ENCODE measurements at places on chromosomes 2 and 18. TPM values are rescaled to one million over a fixed set of nuclear protein-coding genes. Genes with fewer than 3 reads are reported as not detected.

DUSP11 gene
- total RNA-seq: 5.8 TPM

TCF23 gene
- not detected for total RNA-seq

IL36G gene
- total RNA-seq: not detected

DNA sequence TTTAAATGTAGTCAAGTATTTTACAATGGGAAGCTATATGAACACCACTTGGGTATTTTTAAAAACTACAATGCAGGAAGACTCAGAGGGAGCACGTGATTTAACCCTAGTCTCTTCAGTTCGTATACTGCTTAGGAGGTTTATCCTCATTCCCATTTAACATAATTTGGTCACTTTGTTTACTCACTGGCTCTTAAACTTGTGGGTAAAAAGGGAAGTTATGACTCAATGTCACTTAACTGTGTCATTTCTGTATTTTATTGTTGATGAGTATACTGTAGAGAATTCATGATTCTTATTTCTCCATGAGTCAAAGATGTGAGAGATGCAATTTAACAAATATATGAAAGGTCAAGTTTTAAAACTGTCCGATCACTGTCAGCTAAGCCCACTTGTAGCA is 48.2 kb downstream of the SLC66A3 start:
- no peaks in the 10 kb centered on the region for H3K4me1 ChIP-seq
- H3K27ac ChIP-seq: no peak overlapping the region
- DNase-seq: no peak
- peaks cover 20% of the 10 kb centered on the region for H3K36me3 ChIP-seq
- no peak overlapping the region for H3K4me3 ChIP-seq

GRCh38 chr2:113876503-113877387 is 13.1 kb upstream of the ACTR3 start:
- H3K4me1 ChIP-seq: no peaks in the 10 kb centered on the region
- H3K36me3 ChIP-seq: no peaks in the 10 kb centered on the region
- H3K27ac ChIP-seq: peak overlapping the region; percentile 39
- no peak overlapping the region for H3K4me3 ChIP-seq

DNA sequence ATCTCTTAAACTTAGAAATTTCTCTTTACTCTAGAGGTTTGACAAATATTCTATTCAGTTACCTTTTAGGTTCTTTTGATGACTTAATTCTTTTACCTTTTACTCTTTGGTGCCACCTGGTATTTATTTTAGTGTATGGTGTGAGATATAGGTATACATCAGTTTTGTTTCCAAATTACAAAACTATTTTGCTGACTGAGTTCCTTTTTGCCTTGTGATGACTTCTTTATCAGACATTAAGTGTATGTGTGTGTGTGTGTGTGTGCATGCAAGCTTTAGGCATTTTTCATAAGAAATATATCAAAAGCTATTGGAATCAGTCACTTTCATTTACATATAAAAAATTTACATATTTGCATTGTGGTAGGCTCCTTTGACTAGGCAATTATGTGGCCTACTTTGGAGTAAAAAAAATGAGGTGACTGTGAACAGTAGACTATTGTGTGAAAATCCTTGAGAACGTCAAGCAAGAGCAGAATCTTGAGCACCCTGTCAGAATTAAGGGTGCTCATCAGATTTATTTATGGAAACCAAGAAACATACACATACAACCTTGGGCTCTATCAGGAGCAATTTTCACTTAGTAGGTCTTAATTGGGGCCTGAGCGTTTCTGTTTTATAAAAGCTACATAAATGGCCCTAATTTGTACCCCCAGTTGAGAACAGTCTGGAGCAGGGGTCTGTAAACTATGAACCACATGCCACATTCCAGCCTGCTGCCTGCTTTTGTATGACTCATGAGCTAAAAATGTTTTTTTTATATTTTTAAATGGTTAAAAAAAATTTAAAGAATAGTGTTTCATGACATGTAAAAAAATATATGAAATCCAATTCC is 415.9 kb downstream of the SLC4A3 start:
- no peak for DNase-seq
- H3K27me3 ChIP-seq: no peaks in the 10 kb centered on the region
- no peak overlapping the region for H3K4me3 ChIP-seq

DNA sequence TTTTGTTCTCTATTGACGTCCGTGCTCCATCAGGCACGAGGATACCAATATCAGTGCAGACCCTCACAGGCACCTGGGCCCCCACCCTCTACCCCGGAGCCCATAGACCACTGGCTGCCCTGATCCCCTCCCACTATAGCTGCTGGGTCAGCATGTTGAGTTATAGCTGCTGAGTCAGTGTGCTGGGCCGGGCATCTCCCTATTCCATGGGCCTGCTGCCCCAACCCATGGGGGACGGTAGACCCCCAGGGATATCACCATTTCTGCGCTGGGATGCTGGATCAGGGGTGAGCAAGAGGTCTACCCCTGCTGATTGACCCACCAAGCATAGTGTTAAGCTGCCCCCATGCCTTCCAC is 100.1 kb upstream of the ST3GAL5 start:
- H3K36me3 ChIP-seq: no peaks in the 10 kb centered on the region
- H3K27ac ChIP-seq: no peak overlapping the region
- peaks cover 3% of the 10 kb centered on the region for H3K4me1 ChIP-seq
- no peak overlapping the region for H3K4me3 ChIP-seq
- no peak for DNase-seq
- no peaks in the 10 kb centered on the region for H3K27me3 ChIP-seq

DNA sequence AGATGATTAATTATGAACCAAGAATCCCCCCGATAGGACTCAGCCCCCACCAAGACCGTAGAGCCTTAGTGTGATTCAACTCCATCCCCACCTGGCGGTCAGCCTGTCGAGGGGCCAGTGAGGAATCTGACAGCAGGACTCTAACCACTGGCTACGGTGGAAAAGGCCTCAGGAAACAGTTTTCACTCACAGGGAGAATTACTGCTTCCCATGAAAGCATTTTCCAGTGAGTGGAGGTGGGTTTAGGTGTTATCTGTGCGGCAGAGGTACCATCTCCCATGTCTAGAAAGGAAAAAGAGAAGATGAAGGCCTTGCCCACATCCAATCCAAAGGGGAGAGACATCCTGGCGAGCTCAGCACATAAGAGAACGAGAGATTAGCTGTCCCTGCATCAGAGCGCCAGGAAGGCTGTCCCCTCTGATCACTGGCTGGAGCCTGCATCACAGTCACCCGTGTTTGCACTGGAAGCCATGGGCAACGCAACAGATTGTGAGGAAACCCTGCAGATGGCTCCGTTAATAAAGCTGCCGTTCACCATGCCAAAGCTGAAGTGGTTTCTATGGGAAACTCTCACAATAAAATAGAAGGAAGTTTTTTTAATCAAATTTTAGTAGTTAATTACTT is 22.3 kb downstream of the COX7A2L start:
- no peak for DNase-seq
- peaks cover 4% of the 10 kb centered on the region for H3K4me1 ChIP-seq
- peaks cover 4% of the 10 kb centered on the region for H3K36me3 ChIP-seq

DNA sequence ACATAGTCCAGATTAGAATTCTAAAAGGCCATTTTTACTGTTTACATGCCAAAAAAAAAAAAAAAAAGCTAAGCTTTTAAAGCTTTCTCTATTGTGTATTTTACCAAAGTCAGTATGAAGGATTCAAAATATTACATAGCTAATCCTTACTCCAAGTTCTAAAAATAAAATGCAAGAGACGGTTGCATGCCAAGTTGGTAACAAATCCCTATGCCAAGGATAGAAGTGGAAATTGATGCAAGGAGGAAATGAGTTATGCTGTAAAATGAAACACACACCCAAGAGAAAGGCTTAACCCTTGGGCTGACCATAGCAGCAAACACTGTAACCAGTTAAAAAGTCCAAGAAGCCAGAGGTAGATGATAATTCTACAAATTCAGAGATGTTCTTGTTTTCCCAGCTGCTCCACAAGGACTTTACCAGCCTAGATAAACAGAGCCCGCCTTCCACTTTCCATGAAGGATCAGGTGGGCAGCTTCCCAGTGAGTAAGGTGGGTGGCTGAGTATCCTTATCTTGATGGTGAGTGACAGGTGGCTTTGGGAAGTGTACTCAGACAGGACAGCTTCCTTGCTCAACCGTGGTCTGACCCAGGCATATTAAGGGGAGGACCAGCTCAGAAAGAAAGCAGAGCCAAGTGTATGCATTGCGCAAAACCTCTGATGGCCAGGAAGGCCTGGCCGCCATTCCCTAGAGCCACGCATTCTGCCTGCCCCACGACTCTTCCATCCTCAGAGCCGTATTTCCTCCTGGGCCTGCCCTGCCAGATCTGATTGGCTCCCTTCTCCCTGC is 34.4 kb downstream of the ATP8B1 start:
- peaks cover 45% of the 10 kb centered on the region for H3K4me1 ChIP-seq
- no peak overlapping the region for H3K4me3 ChIP-seq
- H3K27me3 ChIP-seq: no peaks in the 10 kb centered on the region
- H3K36me3 ChIP-seq: no peaks in the 10 kb centered on the region

- H3K27me3 ChIP-seq: no peaks in the 10 kb centered on the region
- H3K27ac ChIP-seq: no peak overlapping the region
- no peak for DNase-seq
- H3K4me3 ChIP-seq: no peak overlapping the region
- no peaks in the 10 kb centered on the region for H3K4me1 ChIP-seq
These were observed 30.7 kb downstream of the METTL4 start for GRCh38 chr18:2540575-2540974.

DNA sequence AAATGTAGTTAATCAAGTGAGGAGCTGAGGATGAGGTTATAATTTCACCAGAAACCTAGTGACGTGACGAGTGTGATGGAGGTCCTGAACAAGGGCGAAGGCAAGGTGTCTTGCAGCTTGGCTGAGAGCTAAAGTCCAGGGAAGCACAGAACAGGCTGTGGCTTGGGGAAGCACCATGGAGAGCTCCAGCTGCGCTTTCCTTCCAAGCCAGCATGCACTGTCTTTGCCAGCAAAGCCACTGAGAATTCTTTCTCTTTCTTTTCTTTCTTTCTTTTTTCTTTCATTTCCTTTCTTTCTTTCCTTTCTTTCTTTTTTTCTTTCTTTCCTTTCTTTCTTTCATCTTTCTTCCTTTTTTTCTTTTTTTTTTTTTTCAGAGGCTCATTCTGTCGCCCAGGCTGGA is 239.3 kb downstream of the FBXO15 start:
- no peaks in the 10 kb centered on the region for H3K36me3 ChIP-seq
- H3K27me3 ChIP-seq: no peaks in the 10 kb centered on the region
- H3K4me1 ChIP-seq: no peaks in the 10 kb centered on the region
- H3K4me3 ChIP-seq: no peak overlapping the region

DNA sequence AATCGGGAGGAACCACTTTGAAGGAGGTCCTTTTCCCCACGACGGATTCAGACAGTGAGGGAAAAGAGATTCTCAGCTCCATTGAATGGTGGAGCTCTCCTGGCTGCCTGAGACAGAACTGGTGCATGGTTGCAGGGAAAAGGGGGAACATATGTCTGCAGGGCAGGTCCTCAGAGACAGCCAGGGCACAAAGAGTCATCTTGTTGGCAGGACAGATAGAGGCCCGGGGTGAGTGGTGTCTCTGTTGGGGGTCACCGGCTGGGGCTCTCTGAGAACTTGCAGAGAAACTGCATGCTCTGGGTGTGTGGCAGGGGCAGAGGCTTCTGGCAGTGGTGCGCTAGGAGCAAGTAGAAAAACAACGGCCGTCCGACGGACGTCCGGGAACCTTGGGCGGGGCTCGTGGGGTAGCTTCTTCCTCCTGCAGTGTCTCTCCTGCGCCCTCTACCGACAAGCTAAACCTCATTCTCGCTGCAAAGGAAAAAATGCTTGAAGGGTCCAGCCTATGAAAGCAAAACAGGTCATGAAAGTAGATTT is 94.3 kb downstream of the CDCA7 start:
- H3K4me3 ChIP-seq: no peak overlapping the region
- no peaks in the 10 kb centered on the region for H3K27me3 ChIP-seq
- H3K27ac ChIP-seq: no peak overlapping the region
- H3K36me3 ChIP-seq: no peaks in the 10 kb centered on the region

GRCh38 chr2:61009355-61009754 is 8.2 kb upstream of the PEX13 start:
- no peak overlapping the region for H3K4me3 ChIP-seq
- H3K36me3 ChIP-seq: no peaks in the 10 kb centered on the region
- DNase-seq: no peak
- no peak overlapping the region for H3K27ac ChIP-seq
- H3K27me3 ChIP-seq: no peaks in the 10 kb centered on the region
- peaks cover 18% of the 10 kb centered on the region for H3K4me1 ChIP-seq

DNA sequence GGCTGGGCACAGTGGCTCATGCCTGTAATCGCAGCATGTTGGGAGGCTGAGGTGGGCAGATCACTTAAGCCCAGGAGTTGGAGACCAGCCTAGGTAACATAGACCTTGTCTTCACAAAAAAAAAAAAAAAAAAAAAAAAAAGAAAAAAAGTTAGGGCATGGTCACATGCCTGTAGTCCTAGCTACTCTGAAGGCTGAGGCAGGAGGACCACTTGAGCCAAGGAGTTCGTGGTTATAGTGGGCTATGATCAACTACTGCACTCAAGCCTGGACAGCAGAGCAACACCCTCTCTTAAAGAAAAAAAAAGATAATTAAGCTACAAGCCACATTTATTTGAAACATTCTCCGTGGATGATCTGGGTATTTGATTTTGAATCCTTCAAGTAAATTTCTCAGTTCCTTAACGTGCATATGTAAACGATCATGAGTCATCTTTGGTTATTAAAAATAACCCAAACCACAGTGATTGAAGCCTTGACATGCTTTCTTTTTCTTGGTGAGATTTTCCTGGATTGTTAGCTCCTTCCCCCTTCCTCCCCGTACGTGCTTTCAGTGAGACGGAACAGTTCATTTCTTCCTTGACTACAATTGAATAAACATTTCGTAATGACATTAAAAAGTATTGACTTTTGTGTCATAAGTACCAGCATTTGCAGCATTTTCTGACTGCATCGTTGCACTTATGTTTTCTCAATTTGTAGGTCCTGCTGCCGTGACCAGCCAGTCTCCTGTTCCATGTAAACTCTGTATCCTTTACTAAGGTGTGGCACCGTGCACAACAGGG is 20.3 kb downstream of the RMC1 start:
- no peaks in the 10 kb centered on the region for H3K27me3 ChIP-seq
- H3K4me3 ChIP-seq: no peak overlapping the region
- peaks cover 55% of the 10 kb centered on the region for H3K36me3 ChIP-seq
- no peaks in the 10 kb centered on the region for H3K4me1 ChIP-seq

- no peaks in the 10 kb centered on the region for H3K4me1 ChIP-seq
- no peak for DNase-seq
- no peaks in the 10 kb centered on the region for H3K36me3 ChIP-seq
- no peaks in the 10 kb centered on the region for H3K27me3 ChIP-seq
- no peak overlapping the region for H3K4me3 ChIP-seq
These were observed 1237.6 kb upstream of the LRRTM1 start for GRCh38 chr2:81542119-81542518.

DNA sequence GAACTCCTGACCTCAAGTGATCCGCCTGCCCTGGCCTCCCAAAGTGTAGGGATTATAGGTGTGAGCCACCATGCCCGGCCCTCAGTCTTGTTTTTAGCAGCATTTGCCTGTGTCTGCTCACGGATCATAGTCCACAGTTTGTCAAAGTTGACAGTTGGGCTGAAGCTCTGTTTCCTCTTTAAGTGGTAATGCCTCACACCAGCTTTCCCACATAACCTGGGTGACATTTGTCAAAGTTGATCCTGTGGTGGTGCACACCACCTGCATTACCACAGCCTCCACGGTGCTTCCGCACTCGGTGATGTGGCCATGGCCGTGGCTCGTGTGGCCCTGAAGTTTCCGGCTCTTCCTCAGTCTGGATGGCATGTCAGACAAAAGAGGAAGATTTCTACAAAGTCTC is 27.1 kb downstream of the RAB31 start:
- H3K27ac ChIP-seq: no peak overlapping the region
- no peaks in the 10 kb centered on the region for H3K4me1 ChIP-seq
- no peak for DNase-seq
- H3K27me3 ChIP-seq: no peaks in the 10 kb centered on the region
- H3K36me3 ChIP-seq: no peaks in the 10 kb centered on the region
